ENCODE measurements at places on chromosomes 2 and 18.

GRCh38 chr2:30185178-30185577 is 38.4 kb downstream of the YPEL5 start:
- DNase-seq: no peak

GRCh38 chr2:31962757-31963361 is 47.9 kb downstream of the MEMO1 start:
- DNase-seq: no peak

DNA sequence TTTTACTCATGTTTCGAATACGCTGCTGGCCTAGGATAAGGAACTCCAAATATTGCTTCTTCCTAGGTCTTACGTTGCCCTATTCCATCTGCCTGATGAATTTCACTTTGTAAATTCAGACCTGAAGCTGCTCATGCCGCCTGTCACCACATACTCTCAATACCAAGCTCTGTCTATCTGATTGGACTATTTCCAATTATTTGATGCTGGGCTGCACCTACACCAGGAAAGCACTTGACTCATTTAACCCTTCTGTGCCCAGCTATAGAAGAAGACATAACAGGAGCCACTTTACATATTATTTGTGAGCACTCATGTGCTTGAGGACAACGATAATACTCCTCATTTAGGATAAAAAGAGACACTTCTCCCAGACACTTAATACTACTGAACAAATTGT is 1293.9 kb upstream of the LRRTM1 start:
- DNase-seq: no peak

DNA sequence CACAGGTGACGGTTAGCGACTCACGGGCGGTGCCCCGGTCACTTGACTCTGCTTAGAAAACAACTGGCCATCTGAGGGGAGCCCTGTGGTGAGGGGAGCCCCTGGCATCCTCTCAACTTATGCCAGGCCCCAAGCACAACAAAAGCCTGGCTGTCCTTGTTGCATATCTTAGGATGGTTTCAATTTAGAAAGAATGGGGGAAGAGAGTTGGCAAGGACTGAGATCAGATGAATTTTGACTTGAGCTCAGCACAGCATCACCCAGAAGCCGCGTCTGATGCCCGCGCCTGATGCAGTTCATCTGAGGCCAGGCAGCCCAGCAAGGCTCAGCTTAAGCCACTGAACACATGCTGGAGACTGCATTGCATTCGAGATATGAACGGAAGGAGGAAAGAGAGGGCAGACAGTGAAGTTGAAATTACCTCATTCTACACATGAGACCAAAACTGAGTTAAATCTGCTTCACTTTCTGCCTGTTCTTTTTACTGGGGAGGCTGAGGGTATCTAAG is 36.8 kb downstream of the MYT1L start:
- DNase-seq: no peak

- DNase-seq: no peak
Measured at GRCh38 chr18:72940986-72941385, 73.2 kb upstream of the NETO1 start.

DNA sequence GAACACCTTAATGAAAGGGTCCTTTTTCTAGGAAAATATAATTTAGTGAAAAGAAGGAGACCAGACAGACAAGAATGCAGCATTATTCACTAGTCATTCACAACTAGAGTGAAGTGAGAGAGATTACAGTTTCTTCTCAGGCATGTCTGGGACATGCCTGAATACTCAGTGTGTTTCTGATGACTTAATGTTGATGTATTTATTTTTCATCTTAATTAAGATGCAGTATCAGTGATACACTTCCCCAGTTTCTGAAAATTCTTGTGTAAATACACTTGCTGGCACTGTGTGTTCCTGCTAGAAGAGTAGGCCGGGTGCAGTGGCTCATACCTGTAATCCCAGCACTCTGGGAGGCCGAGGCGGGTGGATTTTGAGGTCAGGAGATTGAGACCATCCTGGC is 143.6 kb downstream of the MYO3B start:
- no peak for DNase-seq

DNA sequence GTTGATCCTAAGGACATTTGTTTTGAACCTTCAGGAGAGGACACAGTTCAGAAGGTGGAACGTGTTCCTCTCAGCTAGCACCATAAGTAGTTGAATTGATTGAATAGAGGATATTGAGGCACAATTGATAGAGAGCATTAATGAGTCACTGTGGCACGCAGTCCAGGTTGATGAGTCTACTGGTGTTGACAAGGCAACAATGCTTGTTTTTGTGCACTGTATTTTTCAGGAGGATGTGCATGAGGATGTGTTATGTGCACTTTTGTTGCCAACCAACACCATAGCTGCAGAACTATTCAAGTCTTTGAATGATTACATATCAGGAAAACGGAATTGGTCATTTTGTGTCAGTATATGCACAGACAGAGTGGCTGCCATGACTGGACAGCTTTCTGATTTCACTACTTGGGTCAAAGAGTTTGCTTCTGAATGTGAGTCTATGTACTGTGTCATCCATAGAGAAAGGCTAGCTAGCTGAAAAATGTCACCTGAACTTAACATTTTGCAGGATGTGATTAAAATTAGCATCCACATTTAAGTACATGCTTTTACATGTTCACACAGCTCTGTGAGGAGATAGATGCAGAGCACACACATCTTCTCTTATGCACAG is 140.1 kb upstream of the B3GNT2 start:
- DNase-seq: no peak

DNA sequence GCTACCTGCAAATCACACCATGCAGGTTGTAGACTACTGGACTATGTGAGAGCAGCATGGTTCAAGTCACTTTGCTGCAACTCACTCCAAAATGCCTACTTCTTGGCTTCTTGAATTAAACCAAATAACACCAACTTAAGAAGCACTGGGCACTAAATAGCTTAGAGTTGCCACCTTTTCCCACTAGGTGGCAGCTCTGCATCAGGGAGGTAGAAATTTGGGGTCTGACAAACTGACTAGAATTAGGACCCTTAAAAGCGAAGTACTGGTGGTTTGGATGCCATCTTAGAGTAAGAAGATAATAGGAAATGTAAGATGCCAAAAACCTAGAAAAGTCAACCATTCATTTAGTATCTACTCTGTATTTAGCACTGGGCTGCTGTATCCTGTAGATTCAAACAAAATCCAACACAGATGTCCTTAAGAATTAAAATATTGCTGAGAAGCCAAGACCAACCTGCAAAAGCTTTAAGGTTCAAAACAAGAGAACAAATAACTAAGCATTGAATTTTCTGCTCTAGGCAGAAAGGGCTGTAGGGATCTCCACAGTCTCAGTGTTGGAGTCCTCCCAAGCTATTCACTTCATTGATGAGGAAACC is 65.5 kb downstream of the CCBE1 start:
- DNase-seq: no peak

DNA sequence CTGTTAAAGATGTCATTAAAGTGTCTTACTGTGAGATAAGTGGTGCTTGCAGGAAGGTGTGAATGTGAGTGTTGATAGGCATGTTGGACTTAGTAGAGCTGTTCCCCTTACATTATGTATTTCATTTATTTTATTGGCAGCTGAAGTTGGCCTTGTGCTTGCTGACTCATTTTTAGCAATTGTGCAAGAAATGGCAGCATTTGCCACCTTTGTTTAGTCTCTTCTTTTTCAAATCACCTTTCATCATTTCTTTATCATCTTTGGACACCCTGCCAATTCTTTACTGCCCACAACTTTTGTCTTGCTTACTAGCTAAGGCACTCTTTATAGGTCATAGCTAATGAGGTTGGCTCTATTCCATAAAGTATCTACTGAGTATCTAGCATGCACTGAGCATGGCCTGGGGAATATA is 130.3 kb upstream of the LYPD6 start:
- DNase-seq: no peak

GRCh38 chr18:11850821-11851145 is 430 bp upstream of the CHMP1B start:
- DNase-seq: no peak

DNA sequence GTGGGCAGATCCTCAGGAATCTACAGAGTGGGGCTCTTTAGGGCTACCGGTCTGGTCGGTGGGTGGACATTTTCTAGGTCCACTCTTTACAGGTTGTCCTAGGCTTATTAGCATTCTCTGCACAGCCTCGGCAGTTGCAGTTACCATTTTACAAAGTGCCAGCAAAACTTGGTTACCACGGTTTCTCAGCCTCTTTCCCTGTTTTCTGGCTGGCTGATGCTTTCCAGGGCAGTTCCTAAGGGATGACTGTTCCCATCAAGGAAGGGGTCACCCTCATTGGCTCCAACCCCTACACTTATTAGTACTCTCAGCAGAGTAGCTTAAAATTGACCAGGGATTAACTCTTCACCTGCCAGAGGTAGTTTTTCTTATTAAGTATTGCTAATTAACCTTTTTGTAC is 2.0 kb upstream of the AQP4 start:
- DNase-seq: no peak

DNA sequence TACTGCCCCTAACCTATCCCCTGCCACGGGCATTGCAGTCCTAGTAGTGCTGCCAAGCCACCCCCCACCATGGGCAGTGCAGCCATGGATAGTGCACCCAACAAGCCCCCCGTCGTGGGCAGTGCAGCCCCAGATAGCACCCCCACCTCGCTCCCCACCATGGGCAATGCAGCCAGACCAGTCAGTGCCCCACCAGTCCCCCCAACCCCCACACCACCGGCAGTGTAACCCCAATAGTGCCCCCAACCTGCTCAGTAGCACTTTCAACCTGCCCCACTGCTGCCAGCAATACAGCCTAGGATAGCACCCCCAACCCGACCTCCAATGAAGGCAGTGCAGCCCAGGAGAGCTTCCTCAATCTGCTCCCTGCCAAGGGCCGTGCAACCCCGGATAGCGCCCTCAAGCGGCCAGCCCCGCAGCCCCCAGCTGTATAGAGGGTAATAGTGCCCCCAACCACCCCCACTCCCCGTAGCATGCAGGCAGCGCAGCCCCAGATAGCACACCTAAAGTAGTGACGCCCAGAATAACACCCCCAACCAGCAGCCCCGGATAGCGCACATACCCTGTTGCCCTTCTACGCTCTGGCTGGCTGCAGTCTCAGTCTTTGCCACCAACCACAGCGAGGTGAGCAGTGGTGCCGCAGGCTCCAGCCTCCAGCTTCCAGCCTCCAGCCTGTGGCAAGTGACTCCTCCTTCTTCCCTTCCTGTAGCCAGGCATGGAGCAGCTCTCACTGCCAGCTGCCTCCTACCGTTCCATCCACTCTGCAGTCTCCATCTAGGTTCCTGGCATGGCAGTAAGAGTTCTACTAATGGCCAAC is 45.4 kb upstream of the ANKRD62 start:
- DNase-seq: no peak

DNA sequence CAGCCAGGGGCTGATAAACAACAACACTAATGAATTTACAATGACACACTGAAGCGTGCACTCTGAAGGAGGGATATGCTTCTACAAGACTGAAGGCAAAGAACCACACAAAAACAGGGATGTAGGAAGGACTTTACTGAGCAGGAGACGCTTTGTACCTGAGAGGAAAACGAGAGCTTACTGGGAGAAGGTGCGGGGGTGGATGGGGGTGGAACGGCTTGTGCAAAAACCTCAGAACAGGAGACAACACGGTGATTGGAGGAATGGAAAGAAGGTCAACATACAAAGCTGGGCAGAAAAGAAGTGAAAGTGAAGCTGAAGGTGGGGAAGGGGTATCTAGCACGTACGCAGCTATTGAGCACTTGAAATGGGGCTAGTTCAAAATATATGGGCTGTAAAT is 93.1 kb downstream of the SLC8A1 start:
- no peak for DNase-seq

GRCh38 chr2:169715379-169716237 is 18.0 kb upstream of the KLHL23 start:
- no peak for DNase-seq

DNA sequence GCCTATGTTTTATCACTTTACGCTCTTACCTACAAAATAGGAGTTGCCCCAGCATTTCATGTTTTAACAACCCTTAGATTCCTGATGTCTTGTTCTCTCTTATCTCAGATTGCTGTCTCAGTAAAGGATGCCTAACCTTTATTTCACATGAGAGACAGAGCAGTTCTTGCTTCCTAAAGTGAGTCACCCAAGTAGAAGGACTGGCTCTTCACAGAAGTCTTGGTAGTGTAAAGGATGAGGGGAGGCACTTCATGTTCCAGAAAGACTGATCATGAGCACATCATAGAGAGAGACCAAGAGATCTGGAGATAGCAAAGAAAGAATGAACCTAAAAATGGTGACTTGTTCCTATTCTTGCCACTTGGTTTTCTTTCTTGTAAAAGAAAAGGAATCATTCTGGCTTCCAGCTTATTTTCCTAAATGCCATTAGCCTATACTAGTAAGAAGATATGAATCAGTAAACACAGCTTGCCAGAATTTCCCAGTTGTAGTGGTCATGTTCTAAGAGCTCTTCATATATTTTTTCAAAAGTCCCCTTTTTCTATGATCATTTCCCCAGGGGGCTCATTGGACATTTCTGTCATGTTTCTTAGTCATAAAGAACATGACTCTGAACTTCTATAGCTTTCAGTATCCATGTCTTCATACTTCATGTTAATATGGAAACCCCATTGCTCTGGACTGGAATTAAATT is 54.9 kb downstream of the MAPRE2 start:
- DNase-seq: no peak

GRCh38 chr2:232372231-232373208 is 6.0 kb upstream of the ALPP start:
- no peak for DNase-seq

- no peak for DNase-seq
Measured at GRCh38 chr2:98747888-98748287, 17.0 kb upstream of the MGAT4A start.

DNA sequence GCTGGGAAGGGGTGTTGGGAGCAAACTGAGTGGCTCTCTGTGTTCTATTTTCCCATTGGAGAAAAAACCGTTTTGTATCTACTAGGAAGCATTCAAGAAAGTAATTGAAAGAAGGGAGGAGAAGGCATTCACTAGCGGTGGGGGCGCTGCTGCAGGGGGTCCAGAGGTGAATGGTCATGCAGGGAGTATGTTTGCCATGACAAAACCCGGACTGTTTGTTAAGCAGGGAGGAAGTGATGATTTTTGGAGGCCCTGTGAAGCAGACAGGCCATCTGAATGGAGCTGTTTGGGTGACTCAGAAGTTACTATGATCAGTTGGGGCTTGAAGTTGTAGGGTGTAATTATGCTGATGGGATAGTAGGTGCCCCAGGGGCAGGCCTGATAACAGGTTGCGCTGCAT is 7.0 kb downstream of the TAF4B start:
- no peak for DNase-seq

- no peak for DNase-seq
Measured at GRCh38 chr18:10422731-10423130, 31.7 kb upstream of the APCDD1 start.
